ENCODE measurements at places on chromosomes 2 and 18.
A peak's percentile ranks its signal among the peaks of the same experiment; 100 is the strongest.

GRCh38 chr18:27789406-27789805 is 387.5 kb downstream of the CDH2 start:
- DNase-seq: no peak

- no peak for DNase-seq
These were observed 828.0 kb downstream of the SLC4A3 start for GRCh38 chr2:220455351-220455990.

DNA sequence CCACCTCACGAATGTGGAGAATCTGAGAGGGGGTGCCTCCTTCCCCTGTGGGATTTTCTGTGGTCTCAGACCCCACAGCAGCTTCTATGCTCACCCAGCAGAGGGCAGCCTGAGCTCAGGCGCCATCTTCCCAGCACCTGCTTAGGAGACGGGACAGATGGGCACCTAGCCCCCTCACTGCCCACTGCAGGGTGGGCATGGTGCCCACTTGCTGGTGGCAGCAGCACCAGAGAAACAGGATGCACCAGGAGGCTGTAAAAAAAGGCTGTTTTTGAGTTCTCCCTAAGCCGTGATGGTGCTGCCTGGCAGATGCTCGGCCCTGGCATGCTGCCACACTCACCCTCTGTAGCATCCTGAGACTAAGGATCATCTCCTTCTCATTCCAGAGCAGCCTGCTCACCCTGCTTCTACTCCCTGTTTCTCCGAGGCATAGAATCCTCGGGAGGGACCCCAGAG is 19.1 kb upstream of the SLC20A1 start:
- peak; percentile 69 for DNase-seq

GRCh38 chr2:206443735-206444527 is 599 bp downstream of the ADAM23 start:
- DNase-seq: peak; percentile 7

DNA sequence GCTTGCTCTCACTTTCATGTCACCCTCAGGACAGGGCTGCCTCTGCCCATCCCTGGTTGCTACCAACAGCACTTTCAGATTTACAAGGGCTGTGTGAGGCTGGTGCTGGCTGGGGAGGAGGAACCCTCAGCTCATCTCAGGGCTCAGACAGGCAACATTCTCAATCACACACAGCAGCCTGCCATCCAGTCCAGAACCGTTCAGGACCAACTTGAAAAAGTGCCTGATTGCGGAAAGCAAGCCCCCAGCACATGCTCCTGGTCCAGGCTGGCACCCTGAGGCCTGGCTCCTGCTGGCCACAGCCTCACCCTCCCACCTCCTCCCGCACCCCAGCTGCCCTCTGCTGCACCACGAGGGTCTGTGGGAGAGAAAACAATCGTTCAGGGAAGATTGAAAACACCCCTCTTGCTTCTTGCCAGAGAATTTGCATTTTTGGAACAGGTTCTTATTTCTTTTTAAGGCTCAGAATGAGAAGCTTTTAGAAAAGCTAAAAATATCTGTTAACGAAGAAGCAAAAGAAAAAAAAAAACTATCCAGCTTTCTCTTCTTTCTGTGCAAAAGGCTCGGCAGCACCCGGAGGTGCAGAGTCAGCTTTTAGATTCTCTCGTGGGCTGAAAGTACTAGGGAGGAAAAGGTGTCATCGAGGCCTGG is 403.8 kb upstream of the ID2 start:
- no peak for DNase-seq

DNA sequence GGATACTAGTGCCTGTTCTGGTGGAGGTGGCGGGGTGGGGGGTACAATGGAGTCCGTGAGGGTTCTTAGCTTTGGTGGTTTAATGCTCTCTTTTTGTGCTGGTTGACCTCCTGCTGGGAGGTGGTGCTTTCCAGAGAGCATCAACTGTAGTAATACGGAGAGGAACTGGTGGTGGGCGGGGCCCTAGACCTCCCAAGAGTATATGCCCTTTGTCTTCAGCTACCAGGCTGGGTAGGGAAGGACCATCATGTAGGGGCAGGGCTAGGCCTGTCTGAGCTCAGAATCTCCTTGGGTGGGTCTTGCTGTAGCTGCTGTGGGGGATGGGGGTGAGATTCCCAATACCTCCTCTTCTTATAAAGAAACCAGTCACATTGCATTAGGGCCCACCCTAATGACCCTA is 27.1 kb downstream of the CAMKMT start:
- no peak for DNase-seq

GRCh38 chr2:191150600-191151330 is at the start of gene STAT4:
TSS of gene STAT4 (minus strand) at chr2:191150994. CDS start at chr2:191148203, 2,791 bp downstream.
- DNase-seq: peak; percentile 90

DNA sequence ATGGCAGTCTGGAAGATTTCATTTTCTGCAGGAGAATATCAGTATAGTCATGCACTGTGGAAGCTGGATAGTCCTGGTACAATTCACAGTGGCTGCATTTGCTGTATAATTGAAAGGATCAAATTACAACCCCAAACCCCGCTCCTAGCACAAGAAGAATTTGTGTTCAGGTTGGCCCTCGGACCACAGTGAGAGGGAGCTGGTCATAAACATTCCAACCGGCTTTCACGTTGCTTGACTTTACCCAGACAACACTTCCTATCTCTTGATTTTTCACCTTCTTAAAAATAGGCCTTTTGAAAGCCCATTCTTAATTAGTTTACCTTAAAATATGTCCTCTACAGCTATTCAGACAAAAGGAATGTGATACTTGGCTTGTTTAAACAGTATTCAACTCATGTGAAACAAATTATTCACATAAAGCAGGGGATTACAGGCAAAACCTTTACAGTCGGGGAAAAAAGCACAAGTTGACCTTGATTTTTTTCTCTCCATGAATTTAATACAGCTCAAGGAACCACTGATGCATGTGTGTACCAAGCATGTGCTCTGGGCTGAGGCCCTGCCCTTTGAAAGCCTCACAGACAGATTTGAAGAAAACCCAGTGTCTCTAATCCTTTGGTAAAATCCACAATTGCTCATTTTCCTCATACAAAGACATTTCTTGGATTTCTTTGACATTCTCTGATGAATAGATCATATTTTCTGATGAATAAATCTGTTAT is 143.0 kb upstream of the SOX11 start:
- no peak for DNase-seq

GRCh38 chr2:145752091-145752806 is 1232.3 kb upstream of the ZEB2 start:
- DNase-seq: no peak

DNA sequence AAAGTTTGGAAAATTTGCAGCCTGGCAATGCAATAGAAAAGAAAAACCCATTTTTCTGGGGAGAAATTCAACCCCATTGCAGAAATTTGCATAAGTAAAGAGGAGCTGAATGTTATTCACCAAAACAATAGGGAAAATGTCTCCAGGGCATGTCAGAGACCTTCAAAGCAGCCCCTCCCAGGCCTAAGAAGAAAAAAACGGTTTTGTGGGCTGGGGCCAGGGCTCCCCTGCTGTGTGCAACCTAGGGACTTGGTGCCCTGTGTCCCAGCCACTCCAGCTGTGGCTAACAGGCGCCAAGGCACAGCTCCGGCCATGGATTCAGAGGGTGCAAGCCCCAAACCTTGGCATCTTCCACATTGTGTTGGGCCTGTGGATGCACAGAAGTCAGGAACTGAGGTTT is 224.5 kb downstream of the TXNL1 start:
- DNase-seq: no peak

GRCh38 chr18:75106746-75107145 is 102.2 kb downstream of the PTGR3 start:
- no peak for DNase-seq

DNA sequence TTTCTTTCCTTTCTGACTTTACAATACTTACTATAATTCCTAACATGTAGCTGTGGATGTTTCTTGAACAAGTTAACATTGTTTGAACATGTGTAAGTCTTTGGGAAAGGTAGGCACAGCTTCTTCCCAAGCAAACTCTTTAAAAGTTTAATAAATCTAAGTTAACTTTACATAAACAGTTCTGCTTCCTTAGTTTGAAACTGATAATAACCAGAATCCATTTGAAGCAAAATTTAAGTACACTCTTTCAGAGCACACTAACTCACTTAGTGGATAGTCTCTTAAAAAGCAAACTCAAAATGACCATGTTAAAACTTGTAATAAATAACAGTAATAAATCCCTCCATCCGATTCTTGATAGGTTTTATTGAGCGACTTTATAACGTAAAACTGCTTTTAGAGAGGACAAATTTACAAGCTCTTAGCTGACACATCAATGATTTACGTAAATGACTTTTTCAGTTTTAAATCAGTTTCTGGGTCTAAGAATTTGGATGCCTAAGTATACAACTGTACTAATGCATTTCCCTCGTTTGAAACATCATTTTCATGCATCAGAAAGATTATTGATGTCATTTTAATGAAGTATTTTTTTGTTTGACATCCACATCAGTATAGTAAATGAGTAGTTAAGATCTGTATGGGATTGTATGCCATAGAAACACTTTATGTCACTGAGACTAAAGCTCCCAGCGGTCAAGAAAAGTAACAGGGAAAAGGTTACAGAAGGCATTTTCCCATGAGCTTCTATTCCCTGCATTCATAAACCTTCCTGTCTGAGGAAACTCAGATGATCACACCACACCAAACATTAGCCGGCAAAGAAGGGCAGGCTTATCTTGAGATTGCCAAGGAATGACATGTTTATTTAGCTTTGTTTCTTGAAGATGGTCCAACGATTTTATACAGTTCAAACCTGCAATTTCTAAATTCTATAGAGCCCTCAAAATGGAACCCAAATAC is 67.5 kb downstream of the PDE1A start:
- no peak for DNase-seq

DNA sequence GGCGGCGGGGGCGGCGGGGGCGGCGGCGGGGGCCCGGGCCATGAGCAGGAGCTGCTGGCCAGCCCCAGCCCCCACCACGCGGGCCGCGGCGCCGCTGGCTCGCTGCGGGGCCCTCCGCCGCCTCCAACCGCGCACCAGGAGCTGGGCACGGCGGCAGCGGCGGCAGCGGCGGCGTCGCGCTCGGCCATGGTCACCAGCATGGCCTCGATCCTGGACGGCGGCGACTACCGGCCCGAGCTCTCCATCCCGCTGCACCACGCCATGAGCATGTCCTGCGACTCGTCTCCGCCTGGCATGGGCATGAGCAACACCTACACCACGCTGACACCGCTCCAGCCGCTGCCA is 644 bp downstream of the ONECUT2 start:
- DNase-seq: no peak

GRCh38 chr2:230749111-230749510 is 36.5 kb downstream of the CAB39 start:
- no peak for DNase-seq

- no peak for DNase-seq
These were observed 510.9 kb downstream of the PARD3B start for GRCh38 chr2:205056151-205056561.

- no peak for DNase-seq
These were observed 35.2 kb downstream of the E2F6 start for GRCh38 chr2:11430729-11431128.

GRCh38 chr18:41077076-41077475 is 878.0 kb upstream of the PIK3C3 start:
- DNase-seq: no peak

DNA sequence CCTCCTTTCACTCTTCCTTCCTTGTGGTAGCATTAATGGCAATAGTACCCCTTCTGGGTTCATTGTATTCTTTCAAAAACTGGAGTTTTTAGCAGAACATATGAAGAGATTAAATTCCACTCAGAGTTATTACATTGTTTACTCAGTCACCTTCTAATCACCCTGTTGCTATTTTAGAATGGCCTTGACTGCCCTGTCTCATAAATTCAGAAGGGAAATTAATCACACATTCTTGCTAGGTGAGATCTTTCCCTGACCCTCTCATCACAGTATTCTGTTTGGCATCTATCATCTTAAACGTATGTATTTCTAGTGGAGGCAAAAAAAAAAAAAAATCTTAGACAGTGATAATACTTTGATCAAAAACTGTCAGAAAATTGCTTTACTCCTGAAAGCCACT is 760.4 kb downstream of the ADCYAP1 start:
- DNase-seq: no peak

DNA sequence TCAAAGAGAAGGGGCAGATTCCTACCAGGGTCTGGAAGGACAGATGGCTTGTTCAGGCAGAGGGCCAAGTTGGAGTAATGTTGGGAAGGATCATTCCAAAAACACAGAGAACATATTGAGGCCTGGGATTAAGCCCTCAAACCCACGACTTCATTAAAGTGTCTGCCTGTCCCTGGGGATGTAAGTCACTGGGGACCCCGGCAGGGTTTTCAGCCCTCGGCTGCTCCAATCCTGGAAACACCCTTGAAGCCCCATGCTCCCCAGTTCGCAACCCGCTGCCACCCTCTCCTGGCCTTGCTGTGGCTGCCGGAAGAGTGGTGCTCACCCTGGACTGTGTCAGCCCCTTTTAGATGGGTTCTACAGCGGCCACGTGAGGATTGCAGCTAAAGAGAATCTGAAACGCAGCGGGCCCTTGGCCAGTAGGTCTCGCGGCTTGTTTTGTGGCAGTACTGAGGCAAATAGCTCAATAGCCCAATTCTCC is 79.9 kb downstream of the EPAS1 start:
- no peak for DNase-seq

DNA sequence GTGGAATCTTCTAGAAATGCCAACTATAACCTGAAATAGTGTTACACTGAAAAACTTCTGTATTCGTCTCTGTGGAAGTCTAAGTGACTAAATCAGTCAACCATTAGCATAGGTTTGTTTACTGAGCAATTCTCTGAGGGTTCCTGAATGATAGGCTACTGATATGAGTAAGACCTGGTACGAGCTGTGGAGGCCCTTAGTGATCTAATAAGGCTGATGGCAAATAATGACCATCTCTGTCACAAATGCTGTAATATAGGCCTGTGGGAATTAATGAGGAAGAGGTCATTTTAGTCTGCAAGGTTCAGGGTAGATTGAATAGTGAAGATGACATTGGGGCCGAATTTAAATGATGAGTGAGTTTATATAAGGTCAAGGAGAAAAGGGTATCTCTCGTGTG is 82.5 kb downstream of the MGAT5 start:
- no peak for DNase-seq

DNA sequence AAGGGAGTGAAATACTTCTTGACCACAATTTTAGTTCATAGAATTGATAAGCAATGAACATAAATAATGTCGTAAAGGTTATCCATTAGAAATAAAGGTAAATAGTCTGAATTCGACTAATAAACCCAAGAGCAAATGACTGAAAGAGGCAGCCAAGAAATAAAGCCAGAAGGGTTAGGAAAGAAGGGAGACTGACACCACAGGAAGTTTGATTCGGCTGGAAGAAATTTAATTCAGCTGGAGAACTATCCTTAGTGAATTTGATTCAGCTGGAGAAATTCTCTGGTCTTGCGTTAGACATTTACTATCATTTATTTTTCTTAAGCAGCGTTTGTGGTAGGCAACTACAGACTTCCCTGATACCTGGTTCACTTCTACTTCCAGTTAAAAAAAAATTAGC is 429.6 kb downstream of the PID1 start:
- no peak for DNase-seq

- no peak for DNase-seq
These were observed 15.9 kb downstream of the MYO7B start for GRCh38 chr2:127551221-127551930.

- DNase-seq: no peak
These were observed 19.0 kb upstream of the CPO start for GRCh38 chr2:206920310-206920709.

- DNase-seq: no peak
These were observed 262.9 kb upstream of the FBXO11 start for GRCh38 chr2:48169141-48169592.

- no peak for DNase-seq
These were observed 90.0 kb upstream of the TAF1B start for GRCh38 chr2:9753276-9753600.

GRCh38 chr2:72803626-72804320 is 22.1 kb downstream of the EXOC6B start:
- no peak for DNase-seq
